ENCODE measurements at places on chromosomes 2 and 18.

DNA sequence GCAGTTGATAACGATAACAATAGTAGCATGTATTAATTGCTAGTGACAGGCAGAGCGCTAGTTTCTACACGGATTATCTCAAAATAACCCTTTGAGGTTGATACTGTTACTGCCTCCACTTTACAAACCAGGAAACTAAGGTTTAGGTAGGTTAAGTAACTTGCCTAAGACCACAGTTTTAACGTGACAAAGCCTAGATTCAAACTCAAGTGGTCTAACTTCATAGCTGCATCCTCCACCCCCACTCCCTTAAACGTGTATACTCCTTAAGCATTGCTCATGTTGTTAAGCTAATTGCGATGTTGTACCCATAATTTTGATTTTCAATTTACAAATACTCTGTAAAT is 1.2 kb downstream of the ME2 start:
- no peak for DNase-seq

DNA sequence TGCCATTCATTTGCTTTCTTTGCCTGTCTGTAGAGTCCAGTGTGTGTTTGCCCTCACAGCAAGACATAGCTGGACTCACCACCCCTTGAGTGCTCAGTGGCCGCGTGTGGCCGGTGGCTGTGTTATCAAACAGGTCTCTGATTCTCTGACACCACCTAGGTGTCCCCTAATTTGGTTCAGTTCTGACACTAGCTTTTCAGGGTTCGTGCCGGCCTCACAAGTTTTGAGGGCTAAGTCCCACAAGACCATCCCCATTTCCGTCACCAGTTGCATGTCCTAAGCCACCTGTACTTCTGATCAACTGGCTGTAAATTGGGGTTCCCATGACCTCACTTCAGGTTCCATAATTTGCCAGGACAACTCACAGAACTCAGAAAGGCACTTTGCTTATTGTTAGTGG is 23.5 kb downstream of the NCK2 start:
- DNase-seq: no peak

DNA sequence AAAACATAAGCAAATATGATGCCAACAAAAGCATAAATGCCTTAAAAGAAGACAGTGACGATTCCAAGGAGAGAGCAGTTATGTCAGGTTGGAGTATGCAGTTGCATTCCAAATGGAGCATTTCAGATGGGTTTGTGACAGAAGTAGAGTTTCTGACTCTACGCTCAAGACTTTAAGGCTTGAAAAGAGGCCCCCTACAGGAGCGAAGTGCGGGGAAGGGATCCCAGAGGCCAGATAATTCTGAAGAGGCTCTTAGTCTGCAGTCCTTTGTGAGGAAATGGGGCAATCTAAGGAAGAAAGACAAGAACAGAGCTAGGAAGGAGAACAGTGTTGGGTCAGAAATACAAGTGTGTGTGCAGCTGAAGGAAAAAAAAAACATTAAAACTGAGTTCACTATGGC is 95.5 kb downstream of the ZNF521 start:
- DNase-seq: no peak

DNA sequence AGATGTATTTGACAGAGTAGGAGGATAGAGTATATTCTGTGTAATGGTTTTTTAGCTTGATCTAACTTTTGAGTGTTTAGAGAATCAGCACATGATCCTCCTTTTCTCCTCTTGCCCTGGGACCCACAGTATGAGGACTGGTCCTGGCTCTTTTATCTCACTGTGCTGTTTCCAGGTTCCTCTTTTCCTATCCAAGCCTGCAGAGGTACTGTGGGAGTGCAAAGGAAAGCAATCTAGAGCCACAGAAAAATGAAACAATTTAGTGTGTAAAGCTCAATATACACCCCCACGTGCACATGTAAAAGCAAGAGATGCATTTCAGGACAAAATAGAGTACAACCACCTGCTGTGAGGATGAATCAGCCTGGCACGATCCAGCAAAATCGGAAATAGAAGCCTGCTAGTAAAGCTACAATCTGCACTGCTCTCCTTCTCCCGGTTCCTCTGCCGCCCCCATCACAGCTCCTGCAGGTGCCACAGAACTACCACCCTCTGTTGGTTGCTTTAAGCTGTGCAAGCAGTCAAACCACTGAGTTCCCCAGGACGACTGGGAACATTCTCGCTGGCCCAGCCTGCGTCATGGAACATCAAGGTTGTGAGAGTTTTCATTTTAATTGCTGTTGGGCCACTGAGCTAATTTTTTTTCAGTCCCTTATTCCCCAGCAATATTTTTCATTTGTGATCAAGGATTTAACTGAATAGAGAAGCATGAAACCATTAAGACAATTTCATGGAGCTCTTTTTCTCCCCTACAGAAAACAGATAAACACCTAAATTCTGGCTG is 47.8 kb upstream of the MAPRE3 start:
- DNase-seq: peak; percentile 80

All from posterior cingulate gyrus (tissue), 11 donors.